Stimulated activated naive CD4-positive, alpha-beta T cell treated with Interleukin-2 at 50 U/mL for 16 hours (primary cell): ENCODE measurements at places on chromosomes 7 and 10.

DNA sequence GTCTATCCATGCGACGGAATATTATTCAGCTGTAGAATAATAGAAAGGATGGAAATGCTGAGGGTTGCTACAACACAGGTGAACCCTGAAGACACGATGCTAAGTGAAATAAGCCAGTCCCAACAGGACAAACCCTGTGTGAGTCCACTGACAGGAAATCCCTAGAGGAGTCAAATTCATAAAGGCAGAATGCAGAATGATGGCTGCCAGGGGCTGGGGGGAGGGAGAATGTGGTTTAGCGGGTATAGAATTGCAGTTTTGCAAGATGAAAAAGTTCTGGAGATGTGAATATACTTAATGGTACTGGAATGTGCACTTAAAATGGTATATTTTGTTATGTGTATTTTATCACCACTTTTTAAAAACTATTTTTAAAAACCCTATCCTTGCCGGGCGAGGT, 36.9 kb upstream of the DOCK1 start:
- no peak for DNase-seq

DNA sequence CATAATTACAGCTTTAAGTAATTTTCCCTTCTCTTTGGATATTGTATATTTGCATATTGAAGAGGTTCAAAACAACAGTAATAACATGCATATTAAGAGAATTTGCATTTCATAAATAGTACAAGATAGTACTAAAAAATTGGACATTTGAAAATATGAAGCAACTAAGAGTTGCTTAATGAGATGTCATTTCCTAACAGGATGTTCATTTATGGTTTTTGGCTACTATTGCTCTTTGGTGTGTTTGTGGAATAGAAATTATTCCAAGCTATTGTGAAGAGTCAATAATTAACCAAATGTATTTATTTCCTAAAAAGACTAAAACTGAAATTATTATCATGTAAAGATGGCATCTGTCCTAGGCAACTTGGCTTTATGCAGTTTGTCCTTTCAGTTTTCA, 4.1 kb upstream of the SGCE start:
- DNase-seq: no peak

- no peak for DNase-seq
These were observed 10.7 kb upstream of the SPAG6 start for GRCh38 chr10:22334414-22335172.

DNA sequence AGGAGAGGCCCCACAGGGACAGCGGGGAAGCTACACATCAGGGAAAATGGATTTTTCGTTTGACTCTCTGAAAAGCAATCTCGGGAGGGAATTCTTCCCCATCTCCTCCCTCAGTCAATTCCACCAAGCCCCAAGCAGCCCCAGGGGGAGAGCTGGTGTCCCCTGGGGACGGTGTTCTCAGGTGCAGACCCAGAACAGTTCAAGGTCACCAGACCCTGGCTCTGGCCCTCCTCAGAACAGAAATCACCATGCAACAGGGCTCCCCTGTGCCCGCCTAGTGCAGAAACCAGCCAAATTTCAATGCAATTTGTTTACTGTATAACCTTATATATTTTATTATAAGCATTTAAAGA, 34.1 kb downstream of the GSDME start:
- no peak for DNase-seq

DNA sequence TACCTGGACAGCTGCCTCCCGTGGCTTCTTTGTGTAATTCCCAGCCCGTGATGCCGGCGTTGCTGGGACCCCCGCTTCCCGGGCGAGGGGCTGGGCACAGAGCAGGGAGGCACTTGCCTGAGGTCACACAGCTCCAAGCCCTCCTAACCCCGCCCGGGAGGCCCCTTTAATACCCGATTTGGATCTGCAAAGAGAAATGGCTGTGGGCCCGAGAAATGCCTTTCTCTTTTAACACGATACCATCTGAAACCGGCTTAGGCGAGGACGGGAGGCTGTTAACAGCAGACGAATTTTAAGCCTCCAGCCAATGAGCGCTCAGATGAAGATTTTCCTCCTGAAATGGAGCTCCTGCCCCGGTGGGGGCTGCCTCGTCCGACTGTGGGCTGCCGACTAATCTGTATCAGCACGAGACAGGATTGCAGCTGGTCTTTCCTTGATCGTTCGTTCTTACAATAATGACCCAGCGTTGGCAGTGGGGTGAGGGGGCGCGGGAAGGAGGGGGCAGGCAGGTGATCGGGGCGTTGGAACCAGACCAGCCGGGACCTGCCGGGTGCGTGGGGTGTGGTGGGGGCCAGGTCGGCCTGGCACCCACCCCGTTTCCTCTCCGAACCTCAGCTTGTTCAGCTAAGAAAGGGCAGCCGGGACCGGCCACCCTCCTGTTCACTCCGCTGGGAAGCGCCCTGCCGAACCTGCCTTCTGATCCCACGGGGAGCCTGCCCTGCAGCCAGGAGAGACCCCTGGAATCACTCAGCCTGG, 36.2 kb upstream of the FOXL3 start:
- DNase-seq: no peak

GRCh38 chr10:34811968-34812514, 3.1 kb downstream of the PARD3 start:
- no peak for DNase-seq

DNA sequence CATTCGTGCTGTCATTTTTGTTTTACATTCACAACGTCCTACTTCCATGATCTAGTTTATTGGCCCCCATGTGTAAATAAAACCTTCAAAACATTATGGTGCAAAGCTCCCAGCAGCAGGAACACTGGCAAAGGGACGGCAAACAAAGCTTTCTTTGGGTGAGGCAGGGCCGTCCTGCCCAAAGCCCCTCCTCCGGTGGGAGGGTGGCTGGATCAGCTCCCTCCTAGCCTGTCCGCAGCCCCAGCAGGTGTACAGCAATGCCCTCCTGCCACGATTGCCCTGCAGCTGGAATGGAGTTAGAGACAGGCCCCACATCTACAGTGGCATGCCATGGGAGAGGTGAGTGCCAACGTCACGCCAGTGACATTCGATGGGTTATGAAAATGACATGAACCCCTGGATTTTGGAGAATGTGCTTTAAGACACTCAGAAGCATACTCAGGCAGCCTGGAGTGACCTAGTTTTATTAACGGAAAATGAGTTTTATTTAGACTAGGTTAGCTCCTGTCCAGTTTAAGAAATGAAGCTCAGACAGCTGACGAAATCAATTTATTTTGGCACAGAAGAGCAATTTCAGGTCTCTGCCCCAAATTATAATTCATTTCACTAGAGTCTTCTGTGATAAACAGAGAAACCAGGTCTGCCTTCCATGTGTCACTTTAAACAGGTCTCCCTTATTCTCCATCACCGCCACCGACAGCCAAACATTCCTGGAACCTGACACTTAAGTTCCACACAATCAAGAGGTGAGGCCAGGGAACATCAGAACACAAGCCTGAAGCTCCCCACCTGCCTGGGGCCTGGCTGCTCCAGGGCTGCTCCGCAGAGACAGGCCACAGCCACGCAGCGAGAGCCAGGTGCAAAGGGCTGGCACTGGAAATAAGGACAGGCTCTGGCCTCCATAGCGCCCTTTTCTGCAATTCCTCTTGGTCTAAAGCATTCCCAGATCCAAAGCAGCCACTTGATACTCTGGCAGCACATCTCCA, 50.1 kb downstream of the VOPP1 start:
- DNase-seq: no peak

- DNase-seq: no peak
These were observed 91.8 kb downstream of the KLF6 start for GRCh38 chr10:3693022-3693697.

- DNase-seq: no peak
These were observed 11.5 kb upstream of the PRKAG2 start for GRCh38 chr7:151888079-151889067.

GRCh38 chr10:29841724-29842649, 207.2 kb upstream of the SVIL start:
- no peak for DNase-seq

GRCh38 chr7:75876126-75876881, 2.5 kb upstream of the RHBDD2 start:
- DNase-seq: no peak

DNA sequence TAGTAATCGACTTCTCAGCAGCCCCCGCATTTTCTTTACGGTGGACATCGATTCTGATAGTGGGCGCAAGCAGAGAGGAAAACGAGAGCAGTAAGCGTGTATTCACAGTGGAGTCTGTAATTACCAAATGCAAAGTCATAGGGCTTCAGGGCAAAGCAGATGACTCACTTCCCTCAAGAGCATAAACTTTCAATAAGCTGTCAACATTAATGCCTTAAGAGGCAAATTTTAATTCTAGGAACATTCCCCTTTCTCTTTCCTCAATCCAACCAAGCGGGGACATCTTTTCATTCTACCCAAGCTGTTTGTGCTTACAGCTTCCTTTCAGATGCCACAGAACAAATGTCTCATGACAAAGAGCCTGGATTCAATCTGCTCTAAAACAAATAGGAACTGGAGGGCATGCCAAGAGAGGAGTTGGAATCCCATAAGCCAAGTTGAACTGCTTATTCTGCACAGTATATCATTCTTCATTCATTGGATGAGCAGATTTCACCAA, 48.6 kb downstream of the MALSU1 start:
- no peak for DNase-seq

DNA sequence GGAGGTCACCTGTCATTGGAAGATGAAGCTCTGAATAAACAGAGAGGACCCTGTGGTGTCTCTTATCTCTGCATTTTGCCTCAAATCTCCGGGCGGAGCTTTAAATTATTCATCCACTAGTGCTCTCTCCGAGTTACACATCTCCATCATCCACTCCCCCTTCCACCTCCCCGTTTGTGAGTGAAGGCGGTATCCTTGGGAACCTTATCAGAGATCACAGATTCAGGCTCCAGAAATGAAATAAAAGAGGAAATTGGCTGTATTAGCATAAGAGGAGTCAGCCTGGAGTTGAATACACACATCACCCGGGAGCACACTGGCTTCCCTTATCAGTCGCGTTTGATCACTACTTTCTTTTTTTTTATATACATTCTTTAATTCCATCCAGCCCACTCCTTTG, 1184.8 kb downstream of the GATA3 start:
- no peak for DNase-seq

DNA sequence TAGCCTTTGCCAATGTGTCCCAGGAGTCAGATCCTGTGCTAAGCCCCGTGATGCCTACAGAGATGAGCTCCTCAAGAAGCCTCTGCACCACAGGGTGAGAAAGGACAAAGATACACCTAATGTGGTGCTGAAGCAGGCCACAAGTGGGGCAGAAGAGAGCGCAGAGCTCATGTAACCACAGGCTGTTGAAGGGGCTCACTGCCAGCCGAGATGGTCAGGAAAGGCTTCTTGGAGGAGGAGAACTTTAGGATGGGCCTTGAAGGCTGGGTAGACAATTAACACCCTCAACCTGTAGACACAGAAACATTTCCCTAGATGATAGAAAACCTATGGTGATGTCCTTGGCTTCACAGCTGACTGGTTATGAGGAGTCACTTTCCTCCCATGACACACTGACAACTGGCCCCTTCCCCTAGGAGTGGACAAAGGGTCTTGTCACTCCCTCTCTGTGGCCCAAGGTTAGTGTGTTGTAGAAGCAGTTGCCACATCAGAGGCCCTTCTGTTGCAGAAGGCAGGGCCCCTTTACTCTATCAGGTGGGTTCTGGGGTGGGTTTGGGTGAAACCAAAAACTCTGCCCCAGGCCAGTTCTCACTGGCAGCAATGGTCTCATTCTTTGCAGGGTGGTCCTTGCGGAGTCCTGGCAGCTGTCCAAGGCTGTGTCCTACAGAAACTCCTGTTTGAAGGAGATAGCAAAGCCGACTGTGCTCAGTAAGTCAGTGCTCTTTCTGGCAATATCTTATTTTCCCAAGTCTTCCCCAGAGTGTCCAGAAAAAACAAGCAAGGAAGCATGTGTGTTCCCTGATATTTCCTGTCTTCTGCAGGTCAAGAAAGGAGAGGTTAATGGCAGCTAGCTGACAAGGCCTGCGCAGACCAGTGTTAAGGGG, 69.2 kb downstream of the MINDY4 start:
- no peak for DNase-seq
